ENCODE measurements at places on chromosomes 2 and 18. TPM values are rescaled to one million over a fixed set of nuclear protein-coding genes. Genes with fewer than 3 reads are reported as not detected.

Gene SOWAHC
- 26.2 TPM for total RNA-seq

Gene FEV
- not detected for total RNA-seq

Gene REG3A
- total RNA-seq = 1.6 TPM

DNA sequence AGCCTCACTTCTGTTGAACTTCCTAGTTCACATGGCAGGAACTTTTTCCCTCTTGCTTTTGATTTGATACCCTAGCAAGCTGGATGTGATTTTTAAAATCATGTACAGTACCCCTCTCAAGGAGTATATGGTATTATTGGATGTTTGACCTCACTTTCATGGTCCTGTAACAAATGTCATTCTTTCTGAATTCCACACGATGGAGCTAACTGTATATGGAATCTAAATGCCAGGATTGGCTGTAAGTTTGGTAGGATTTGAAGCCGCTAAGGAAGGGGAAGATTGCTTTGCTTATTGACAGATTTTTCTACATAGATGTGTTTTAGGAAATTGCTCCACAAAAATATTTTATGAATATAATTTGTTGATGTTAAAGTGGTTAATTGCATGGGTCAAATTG lies 18.3 kb downstream of the MAIP1 start:
- DNase-seq = peak; percentile 41

- DNase-seq = peak; percentile 46
These were observed 22.3 kb upstream of the ERICH2 start for GRCh38 chr2:170747921-170748320.

Gene TUBA3E
- total RNA-seq = 18.5 TPM

DNA sequence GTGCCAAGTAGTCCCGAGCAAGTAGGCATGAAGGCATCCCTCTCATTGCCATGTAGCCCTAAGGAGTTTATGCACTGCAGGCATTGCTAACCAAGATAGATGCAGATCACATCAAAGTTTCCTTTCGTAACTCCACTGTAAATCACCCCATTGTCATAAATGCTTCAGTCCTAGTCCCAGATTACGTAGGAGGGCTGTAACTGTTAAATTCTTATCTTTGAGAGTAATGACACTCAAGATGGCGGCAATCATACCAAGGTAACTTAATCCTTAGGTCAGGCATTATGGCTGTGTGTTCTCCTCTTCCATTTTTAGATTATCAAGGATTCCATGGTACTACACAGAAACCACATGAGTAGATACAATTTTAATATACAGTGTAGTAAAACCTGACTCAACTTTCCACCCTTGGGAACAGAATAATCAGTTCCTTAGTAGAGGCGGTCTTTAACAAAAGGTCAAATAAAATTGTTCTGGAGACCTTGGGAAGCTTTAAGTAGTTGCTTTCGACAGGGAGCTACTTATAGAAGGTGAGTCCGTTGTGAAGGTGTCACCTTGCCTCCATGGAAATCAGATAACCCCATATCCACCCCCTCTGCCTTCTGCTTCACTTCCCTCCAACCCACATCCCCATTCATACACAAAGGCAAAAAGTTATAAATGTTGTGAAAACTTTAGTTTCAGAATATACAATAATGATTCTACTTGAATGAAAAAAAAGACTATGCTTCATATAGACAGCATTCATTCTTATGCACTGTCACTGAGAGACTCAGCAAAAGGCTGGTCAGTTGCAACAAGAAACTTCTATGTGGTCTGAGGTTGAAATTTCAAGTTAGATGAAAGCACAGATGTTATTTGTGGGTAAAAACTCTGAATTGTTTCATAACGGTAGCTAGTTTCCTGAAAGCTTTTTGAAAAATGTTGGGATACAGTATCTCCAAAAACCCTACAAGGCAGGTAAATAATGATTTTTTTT lies 64.8 kb upstream of the GALNT5 start:
- DNase-seq = no peak

- peak; percentile 55 for DNase-seq
These were observed 3.4 kb downstream of the SGPP2 start for GRCh38 chr2:222427646-222428301.

Gene LRRTM1
- 1.0 TPM for total RNA-seq

Gene ASXL2
- 13.3 TPM for total RNA-seq

- no peak for DNase-seq
These were observed 82.5 kb upstream of the MYT1L start for GRCh38 chr2:2413525-2413924.

Data from hepatocyte (in vitro differentiated cells).